T-helper 1 cell treated with Interleukin-12 subunit alpha and Interleukin-12 subunit beta and Interleukin-4 antibody, amounts not matched to agents 30 ng/mL and 1 ng/mL, for 36 hours (primary cell): ENCODE measurements at places on chromosomes 7 and 10. TPM values are rescaled to one million over a fixed set of nuclear protein-coding genes. Genes with fewer than 3 reads are reported as not detected.

The CPN1 gene
- not detected in 2 replicates for total RNA-seq

The SKIDA1 gene
- 0.05 TPM in 1 of 2 replicates, not detected in the other for total RNA-seq

The PHYHIPL gene
- total RNA-seq = not detected in 2 replicates

The TMEM248 gene
- total RNA-seq = 97.4 and 101 TPM in 2 replicates

The GNG11 gene
- total RNA-seq = not detected in 2 replicates

The PON3 gene
- not detected in 2 replicates for total RNA-seq

The TMEM106B gene
- total RNA-seq = 31.5 and 32.4 TPM in 2 replicates

The PAPOLB gene
- not detected in 2 replicates for total RNA-seq

The ENKUR gene
- total RNA-seq = 0.12 and 0.20 TPM in 2 replicates
